Activated CD4-positive, alpha-beta memory T cell treated with anti-CD3 and anti-CD28 coated beads, Interleukin-2, amount 10 ng/mL, durations not matched to agents 7 days and 5 days (primary cell): ENCODE measurements at places on chromosomes 3 and 15. TPM values are rescaled to one million over a fixed set of nuclear protein-coding genes. Genes with fewer than 3 reads are reported as not detected.

DNA sequence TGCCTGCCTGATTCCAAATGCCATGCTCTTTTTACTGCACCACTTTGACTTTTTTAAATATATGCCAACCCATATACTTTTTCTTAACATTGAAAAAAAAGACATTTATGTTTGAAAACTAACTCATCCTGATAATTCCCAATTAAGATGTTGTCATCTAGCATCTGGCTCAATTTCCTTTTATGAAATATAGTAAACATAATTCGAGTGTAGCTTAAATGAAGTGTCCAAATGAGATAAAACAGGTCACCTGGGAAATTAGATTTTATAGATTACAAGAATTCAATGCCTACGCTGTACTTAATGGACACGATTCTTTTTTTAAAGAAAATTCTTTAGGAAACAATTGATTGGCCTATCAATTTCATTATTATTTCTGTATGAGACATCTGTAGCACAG lies 2.8 kb downstream of the MDFIC2 start:
- no peak overlapping the region for H3K4me3 ChIP-seq
- H3K27me3 ChIP-seq: no peaks in the 10 kb centered on the region
- DNase-seq: no peak
- H3K27ac ChIP-seq: no peak overlapping the region

USP13 gene
- 9.4 TPM for total RNA-seq

INO80 gene
- total RNA-seq: 21.8 TPM

- H3K27ac ChIP-seq: peak overlapping the region; percentile 77
- no peaks in the 10 kb centered on the region for H3K27me3 ChIP-seq
- no peak for DNase-seq
- no peak overlapping the region for H3K4me3 ChIP-seq
Measured at GRCh38 chr3:46960081-46960701, 16.4 kb downstream of the CCDC12 start.

PP2D1 gene
- total RNA-seq: not detected

- H3K4me3 ChIP-seq: no peak overlapping the region
- DNase-seq: no peak
- no peaks in the 10 kb centered on the region for H3K36me3 ChIP-seq
Measured at GRCh38 chr15:85764649-85765277, 30.0 kb downstream of the KLHL25 start.

GRCh38 chr15:58497046-58497785 lies 65.4 kb downstream of the LIPC start:
- H3K4me1 ChIP-seq: peaks cover 17% of the 10 kb centered on the region
- H3K27ac ChIP-seq: no peak overlapping the region
- H3K4me3 ChIP-seq: no peak overlapping the region

- H3K4me1 ChIP-seq: no peaks in the 10 kb centered on the region
- H3K4me3 ChIP-seq: no peak overlapping the region
- H3K36me3 ChIP-seq: no peaks in the 10 kb centered on the region
- H3K27me3 ChIP-seq: no peaks in the 10 kb centered on the region
- DNase-seq: no peak
Measured at GRCh38 chr15:88089731-88090130, 166.8 kb downstream of the NTRK3 start.

DNA sequence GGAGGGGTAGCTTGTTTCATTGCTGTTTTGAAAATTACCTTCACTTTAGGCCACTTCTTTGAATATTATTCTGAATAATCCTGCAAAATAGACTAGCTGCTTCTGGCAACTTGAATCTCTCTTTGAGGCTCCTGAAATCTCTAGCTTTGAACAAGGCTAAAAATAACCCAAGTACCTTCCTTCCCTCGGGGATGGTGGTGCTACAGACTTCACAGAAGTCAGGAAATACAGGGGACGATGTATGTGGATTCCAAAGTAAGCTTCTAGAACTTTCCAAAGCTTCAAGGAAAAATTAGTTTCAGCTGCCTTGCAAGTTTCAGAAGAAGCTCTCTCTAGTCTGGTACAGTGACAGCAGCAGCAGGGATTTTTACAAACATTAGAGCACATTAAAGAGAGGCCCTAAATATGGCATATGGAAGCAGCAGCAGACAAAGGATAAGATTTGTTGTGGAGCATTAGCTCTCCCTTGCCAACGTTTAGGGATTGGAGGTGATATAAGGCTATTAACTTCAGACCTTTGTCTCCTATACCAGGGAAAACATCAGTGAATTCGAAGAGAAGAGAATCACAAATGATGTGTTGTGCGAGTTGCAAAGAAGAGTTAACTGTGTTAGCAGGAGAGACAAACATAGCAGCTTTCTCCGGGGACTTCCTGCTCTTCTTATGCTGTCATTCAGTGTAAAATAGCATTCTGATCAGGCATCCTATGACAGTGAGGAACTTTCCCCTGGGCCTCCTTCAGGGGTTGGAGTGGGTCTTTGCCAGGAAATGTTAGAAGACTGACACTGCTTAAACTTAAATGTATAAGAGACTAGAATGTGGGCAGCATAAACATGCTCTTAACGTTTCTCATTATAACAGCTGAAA lies 783.0 kb upstream of the ARPP21 start:
- no peak overlapping the region for H3K4me3 ChIP-seq
- DNase-seq: no peak
- H3K27ac ChIP-seq: no peak overlapping the region
- no peaks in the 10 kb centered on the region for H3K4me1 ChIP-seq
- no peaks in the 10 kb centered on the region for H3K36me3 ChIP-seq

DNA sequence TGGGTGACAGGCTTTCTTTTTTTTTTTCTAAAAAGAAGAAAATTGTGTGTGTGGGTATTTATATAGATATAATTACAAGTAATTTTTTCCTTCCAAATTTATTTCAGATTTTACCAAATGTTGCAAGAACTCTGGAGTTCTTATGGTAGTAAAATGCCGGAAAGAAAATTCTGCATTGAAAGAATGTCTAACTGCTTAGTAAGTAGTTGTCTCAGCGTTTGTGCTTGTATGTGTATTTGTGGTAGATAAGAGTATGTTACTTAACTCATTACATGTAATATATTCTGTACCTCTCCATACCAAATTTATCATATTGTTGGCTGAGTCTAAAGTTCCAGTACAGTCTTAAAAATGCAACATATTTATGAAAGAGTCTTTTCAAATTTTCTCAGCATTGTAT lies 32.3 kb upstream of the ZCWPW2 start:
- H3K4me3 ChIP-seq: no peak overlapping the region
- no peak overlapping the region for H3K27ac ChIP-seq
- H3K4me1 ChIP-seq: peaks cover 6% of the 10 kb centered on the region
- DNase-seq: no peak
- no peaks in the 10 kb centered on the region for H3K27me3 ChIP-seq

TRPM1 gene
- not detected for total RNA-seq

DNA sequence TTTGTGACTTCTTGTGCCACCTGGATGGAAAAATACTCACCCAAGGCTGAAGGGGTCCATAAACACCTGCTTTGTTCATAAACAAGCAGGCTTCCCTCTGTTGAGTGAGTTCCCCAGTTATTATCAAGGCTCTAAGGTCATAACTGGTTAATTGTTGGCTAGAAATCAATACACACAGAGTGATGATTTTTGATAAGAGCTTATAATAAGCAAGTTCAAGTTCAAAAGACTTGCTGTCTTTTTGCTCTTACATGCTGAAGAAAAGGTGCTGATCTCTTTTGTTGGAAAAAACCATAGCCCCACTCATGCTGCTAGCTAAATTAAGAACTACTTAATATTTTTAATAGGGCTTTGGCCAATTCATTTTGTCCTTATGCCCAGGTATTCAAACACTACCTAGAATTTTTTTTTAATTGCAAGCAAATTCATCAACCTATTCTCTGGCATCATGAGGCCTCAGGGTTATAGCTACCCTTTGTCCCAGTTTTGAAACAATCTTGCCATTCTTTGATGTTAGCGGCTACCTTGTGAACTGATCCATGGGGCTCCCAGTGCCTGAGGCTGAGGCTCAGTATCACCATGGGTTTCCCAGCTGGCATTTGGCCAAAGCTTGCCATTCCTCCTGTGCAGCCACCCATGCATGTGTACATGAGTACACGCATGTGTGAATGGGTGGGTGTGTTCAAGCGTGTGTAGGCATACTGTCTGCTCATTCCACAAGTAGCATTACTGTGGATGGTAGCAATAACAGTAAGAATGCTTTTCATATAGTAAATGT lies 127.6 kb upstream of the LPP start:
- H3K27me3 ChIP-seq: no peaks in the 10 kb centered on the region
- no peak overlapping the region for H3K4me3 ChIP-seq
- peaks cover 6% of the 10 kb centered on the region for H3K36me3 ChIP-seq
- H3K4me1 ChIP-seq: no peaks in the 10 kb centered on the region
- DNase-seq: no peak

GRCh38 chr3:50982540-50983325 lies 308.0 kb downstream of the DOCK3 start:
- peaks cover 2% of the 10 kb centered on the region for H3K27me3 ChIP-seq
- H3K4me3 ChIP-seq: no peak overlapping the region
- H3K27ac ChIP-seq: no peak overlapping the region
- no peaks in the 10 kb centered on the region for H3K4me1 ChIP-seq
- H3K36me3 ChIP-seq: no peaks in the 10 kb centered on the region

GRCh38 chr3:50503504-50504342 lies at the start of gene CACNA2D2:
CACNA2D2 (minus strand) TSS chr3:50503634; CDS start chr3:50503423, 211 bp downstream.
- peaks cover 48% of the 10 kb centered on the region for H3K27me3 ChIP-seq
- DNase-seq: peak; percentile 47
- H3K36me3 ChIP-seq: no peaks in the 10 kb centered on the region
- peak within 1 kb of the TSS; percentile 43 for H3K4me3 ChIP-seq

RLBP1 gene
- total RNA-seq: not detected

- H3K27me3 ChIP-seq: peaks cover 36% of the 10 kb centered on the region
- peak; percentile 55 for DNase-seq
- peak within 1 kb of the TSS; percentile 46 for H3K4me3 ChIP-seq
- no peak within 1 kb of the TSS for H3K27ac ChIP-seq
- no peaks in the 10 kb centered on the region for H3K36me3 ChIP-seq
- H3K4me1 ChIP-seq: peaks cover 21% of the 10 kb centered on the region
Measured at GRCh38 chr15:57591822-57592367, at the start of gene MYZAP. MYZAP (plus strand) TSS chr15:57591904; CDS start chr15:57592035, 131 bp downstream.

SPTBN5 gene
- total RNA-seq: 1.5 TPM

TM4SF18 gene
- total RNA-seq: not detected

DNA sequence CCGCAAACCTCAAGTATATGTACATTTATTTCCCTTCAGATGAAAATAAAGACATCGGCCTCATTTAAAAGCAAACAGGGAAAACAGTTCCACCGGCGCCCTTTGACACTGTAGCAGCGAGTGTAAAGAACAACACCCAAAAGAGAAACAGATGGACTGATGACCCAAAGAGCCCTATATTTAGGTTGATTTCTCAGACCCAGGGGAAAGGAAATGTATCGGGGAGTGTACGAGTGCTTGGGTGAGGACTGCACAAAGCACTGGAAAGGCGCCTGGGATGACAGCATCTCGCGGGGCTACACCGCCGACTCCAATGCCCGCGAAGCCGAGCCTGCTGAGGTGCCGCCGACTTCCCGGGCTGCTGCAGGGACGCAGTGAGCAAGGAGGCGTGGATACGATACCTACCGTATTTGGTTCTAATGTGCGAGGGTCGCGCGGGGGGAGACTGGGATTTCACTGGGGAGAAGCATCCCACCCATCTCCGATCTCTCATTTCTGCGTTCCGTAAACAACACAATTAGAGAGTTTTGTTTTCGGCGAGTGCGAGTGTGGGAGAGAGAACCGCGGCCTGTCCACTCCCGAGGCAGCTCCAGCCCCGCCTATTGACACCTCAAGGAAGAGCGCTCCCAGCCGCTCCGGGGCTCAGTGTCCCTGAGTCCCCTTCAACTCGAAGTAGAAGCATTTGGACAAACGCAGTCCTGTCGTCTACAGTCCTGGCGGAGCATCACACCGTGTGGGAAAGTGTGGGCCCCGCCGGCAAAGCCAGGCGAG lies 2.0 kb downstream of the MECOM start:
- H3K36me3 ChIP-seq: no peaks in the 10 kb centered on the region
- H3K27ac ChIP-seq: no peak overlapping the region
- peak overlapping the region; percentile 61 for H3K4me3 ChIP-seq
- H3K4me1 ChIP-seq: peaks cover 46% of the 10 kb centered on the region

GRCh38 chr3:142694225-142694624 lies 29.6 kb upstream of the TRPC1 start:
- H3K4me3 ChIP-seq: no peak overlapping the region
- H3K27ac ChIP-seq: no peak overlapping the region
- no peaks in the 10 kb centered on the region for H3K4me1 ChIP-seq
- no peak for DNase-seq
- no peaks in the 10 kb centered on the region for H3K27me3 ChIP-seq

DNA sequence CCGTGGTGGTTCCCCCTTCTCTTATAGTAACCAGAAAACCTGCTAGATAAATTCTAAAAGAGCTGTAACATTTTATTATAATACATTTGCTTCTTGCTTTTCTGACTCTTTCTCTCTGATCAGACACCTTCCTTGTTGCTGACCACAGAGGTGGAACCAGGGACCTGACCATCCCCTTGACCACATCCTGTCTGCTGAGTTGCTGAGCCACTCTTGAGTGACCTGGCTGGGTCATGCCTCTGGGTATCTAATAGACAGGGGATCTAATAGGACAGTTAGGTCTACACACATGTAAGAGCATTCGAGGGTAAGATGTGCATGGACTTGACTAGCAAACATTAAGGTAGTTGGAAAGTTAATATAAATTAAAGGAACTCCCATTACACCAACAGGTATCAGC lies 22.8 kb upstream of the TRIM59 start:
- no peak overlapping the region for H3K27ac ChIP-seq
- H3K36me3 ChIP-seq: peaks cover 6% of the 10 kb centered on the region
- H3K27me3 ChIP-seq: peaks cover 25% of the 10 kb centered on the region
- H3K4me1 ChIP-seq: no peaks in the 10 kb centered on the region
- H3K4me3 ChIP-seq: no peak overlapping the region

DNA sequence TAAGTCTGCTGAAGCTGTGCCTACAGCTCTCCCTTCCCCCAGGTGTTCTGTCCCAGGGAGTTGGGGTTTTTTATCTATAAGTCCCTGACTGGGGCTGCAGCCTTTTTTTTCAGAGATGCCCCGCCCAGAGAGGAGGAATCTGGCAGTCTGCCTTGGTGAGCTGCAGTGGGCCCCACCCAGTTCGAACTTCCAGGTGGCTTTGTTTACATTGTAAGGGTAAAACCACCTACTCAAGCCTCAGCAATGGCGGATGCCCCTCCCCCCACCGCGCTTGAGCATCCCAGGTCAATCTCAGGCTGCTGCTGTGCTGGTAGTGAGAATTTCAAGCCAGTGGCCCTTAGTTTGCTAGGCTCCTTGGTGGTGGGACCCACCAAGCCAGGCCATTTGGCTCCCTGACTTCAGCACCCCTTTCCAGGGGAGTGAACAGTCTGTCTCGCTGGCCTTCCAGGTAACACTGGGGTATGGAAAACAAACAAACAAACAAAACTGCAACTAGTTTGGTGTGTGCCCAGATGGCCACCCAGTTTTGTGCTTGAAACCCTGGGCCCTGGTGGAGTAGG lies 189.4 kb downstream of the MFSD1 start:
- H3K36me3 ChIP-seq: no peaks in the 10 kb centered on the region
- no peaks in the 10 kb centered on the region for H3K27me3 ChIP-seq
- H3K27ac ChIP-seq: no peak overlapping the region
- no peaks in the 10 kb centered on the region for H3K4me1 ChIP-seq
- DNase-seq: no peak
